ENCODE measurements at places on chromosomes 12 and 14. TPM values are rescaled to one million over a fixed set of nuclear protein-coding genes. Genes with fewer than 3 reads are reported as not detected.

PSMC6 gene
- 162 TPM for total RNA-seq

CFAP251 gene
- 0.46 TPM for total RNA-seq

RPL10L gene
- not detected for total RNA-seq

LIMA1 gene
- 56.4 TPM for total RNA-seq

RTL1 gene
- total RNA-seq: not detected

REP15 gene
- total RNA-seq: 0.38 TPM

CFAP54 gene
- 0.15 TPM for total RNA-seq

KLRC4 gene
- 0.95 TPM for total RNA-seq

FAIM2 gene
- total RNA-seq: 0.54 TPM

TEX52 gene
- total RNA-seq: not detected

FOXN4 gene
- total RNA-seq: not detected

MMP17 gene
- 0.92 TPM for total RNA-seq

NOXRED1 gene
- 0.15 TPM for total RNA-seq

KSR2 gene
- total RNA-seq: 0.08 TPM

PAX9 gene
- total RNA-seq: not detected

ARHGEF25 gene
- total RNA-seq: 0.56 TPM

OR4E2 gene
- not detected for total RNA-seq

ETNK1 gene
- total RNA-seq: 74.7 TPM

FSCB gene
- total RNA-seq: not detected

TPH2 gene
- not detected for total RNA-seq

AKAP3 gene
- 0.92 TPM for total RNA-seq

NDRG2 gene
- total RNA-seq: 3.5 TPM

SERPINA1 gene
- 4.8 TPM for total RNA-seq

KIF5A gene
- 0.68 TPM for total RNA-seq

MYO1H gene
- total RNA-seq: not detected

APOF gene
- total RNA-seq: not detected
